ENCODE measurements at places on chromosomes 1 and 21.

DNA sequence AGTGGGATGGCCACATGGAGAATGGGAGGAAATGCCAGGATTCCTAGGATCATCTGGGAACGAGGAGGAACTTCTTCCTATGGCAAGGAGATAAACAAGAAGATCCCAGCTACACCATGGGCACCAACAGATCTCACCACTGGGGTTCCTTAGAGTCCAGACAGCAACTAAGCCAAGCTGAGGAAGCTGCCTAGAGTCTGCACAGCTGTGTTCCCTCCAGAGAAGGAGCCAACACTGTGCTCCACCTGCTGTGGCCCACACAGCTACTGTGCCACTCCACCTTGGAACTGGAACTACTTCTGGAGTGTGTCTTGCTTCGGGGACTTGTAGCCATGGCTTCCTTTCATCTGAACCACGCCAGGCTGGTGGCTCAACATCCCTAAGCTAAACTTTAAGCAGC, 6.0 kb downstream of the IFNAR1 start:
- DNase-seq, result no peak

DNA sequence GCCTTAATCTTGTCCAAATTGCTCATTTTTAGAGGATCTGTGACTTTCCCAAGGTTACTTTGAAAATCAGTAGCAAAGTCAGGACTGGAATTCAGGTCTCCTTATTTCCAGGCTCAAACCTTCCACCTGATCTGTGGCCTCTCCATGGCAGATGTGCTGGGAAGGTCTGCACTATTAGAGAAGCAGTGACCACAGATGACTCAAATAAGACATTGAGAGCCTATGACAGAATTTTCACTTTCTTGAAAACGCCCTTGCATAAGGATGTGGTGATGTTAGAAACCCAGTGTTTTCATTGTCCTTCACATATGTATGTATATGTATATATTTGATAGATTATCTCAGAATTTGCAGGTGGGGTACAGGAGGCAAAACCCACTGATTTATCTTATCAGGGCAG, 45.3 kb downstream of the TTC39A start:
- DNase-seq, result no peak

GRCh38 chr21:18155508-18156193, 89.0 kb upstream of the CHODL start:
- no peak for DNase-seq

- DNase-seq, result no peak
These were observed 32.7 kb upstream of the ENAH start for GRCh38 chr1:225685476-225686176.

- DNase-seq, result no peak
These were observed 209.9 kb downstream of the SDCCAG8 start for GRCh38 chr1:243465738-243466137.

DNA sequence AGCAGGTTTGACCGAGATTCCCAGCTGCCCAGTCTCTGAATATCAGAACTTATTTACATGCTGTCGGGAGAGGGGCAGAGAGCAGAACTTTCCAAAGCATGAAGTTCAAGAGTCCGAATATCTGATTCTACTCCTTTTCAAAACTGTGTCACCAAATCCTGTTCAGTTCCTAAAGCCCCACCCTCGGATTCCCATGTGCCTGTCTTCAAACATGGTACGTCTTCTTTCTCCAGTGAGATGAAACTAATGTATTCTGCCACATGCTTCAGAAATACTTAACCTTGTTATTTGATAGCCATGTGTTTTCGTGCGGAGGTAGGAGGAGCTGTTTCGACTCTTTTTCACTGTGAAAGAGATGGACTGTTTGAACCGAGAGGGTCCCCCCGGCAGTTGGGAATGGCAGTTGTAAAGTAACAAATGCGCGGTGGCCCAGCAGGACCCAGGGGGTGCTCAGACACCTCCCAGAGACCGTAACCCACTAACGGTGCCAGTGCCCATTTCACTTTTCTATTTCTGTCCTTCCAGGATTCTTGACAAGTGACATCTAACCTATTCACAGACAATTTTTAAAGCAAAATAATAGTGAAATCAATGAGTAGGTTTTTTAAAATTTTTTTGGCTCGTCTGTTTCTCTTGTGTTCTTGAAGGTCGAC, 67.2 kb downstream of the ZBTB18 start:
- no peak for DNase-seq

- no peak for DNase-seq
These were observed 1.8 kb downstream of the MAN1C1 start for GRCh38 chr1:25618433-25618808.

DNA sequence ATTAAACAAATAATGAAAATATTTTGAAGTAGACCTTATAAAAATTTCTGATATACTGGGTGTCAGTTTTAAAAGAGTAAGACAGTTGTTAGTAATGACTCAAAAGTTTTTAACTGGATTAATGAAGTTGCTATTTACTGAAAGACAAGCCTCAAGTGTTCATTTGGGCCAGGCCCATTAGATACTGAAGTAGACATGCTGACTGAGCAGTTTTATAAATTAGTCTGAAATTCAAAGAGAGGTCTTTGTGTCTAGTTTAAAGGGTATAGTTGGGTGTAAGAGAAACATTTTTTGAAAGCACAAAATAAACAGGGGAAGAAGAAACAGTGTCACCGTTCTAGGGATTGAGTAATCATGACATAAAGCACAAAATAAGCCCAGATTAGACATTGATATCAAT, 1577.2 kb downstream of the AMY1C start:
- no peak for DNase-seq

DNA sequence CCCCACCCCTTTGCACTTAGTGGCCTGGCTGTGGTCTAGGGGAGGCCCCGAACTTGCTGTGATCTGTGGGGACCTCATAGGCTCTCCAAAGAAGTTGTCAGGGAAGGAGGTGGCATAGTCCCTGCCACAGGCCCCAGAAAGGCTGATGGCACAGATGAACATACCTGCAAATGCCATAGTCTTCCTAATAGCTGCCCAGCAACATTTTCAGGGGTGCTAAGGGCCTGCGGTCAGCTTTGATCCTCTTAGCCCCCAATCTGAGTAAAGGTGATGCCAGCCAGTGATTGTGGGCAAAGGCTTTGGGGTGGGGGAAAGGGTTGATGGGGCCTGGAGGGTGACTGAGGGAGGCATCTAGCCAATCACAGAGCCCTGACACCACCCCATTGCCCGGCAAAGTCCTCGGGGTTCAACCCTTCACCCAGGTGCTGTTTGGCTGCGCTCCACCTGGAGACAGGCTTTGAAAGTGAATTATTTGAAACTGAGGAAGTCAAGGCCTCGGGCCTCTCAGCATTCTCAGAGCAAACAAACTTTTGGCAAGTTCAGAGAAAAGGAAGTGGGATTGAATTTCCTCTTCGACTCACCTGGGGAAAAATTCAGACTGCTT, 35.8 kb downstream of the PAX7 start:
- DNase-seq, result no peak

DNA sequence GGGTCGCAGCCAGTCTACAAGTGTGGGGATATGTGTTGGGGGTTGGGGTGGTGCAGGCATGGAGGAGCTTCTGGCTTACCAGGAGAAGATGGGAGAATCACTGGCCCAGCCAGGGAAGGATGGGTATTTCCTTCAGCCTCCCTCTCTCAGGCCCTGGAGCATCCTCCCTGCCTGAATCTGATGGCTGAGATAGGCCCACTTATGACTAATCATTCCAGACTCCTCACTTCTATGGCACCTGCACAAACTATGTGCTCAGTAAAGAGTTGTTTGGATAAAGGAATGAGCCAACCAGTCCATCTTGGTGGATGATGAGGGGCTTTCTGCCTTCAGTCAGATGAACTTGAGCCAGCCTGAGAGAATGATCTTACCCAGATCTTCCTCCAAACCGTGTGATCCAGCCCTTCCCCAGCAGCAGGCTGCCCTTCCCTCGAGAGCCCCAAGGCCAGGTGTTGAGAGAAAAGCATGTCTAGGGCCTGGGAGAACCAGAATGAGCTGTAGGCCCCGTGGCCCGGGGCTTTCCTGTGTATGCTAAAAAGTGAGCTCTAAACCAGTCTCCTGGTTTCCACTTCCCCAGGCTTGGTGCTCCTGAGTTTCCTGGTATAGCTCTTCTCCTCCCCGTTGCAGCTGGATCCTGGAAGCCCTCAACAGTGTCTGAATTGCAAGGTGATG, 1.3 kb downstream of the GPA33 start:
- no peak for DNase-seq

DNA sequence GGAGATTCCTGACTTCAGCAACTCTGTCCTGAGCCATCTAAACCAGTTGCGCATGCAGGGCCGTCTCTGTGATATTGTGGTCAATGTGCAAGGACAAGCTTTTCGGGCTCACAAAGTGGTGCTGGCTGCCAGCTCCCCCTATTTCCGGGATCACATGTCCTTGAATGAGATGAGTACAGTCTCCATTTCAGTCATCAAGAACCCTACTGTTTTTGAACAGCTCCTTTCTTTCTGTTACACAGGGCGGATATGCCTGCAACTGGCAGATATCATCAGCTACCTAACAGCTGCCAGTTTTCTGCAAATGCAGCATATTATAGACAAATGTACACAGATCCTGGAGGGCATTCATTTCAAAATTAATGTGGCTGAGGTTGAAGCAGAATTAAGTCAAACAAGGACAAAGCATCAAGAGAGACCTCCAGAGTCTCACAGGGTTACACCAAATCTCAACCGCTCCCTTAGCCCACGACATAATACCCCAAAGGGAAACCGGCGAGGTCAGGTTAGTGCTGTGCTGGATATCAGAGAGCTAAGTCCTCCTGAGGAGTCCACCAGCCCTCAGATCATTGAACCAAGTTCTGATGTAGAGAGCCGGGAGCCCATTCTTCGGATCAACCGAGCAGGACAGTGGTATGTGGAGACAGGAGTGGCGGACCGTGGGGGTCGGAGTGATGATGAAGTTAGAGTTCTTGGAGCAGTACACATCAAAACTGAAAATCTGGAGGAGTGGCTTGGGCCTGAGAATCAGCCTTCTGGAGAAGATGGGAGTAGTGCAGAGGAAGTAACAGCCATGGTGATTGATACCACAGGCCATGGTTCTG, 2.3 kb downstream of the ZBTB37 start:
- peak; percentile 57 for DNase-seq

DNA sequence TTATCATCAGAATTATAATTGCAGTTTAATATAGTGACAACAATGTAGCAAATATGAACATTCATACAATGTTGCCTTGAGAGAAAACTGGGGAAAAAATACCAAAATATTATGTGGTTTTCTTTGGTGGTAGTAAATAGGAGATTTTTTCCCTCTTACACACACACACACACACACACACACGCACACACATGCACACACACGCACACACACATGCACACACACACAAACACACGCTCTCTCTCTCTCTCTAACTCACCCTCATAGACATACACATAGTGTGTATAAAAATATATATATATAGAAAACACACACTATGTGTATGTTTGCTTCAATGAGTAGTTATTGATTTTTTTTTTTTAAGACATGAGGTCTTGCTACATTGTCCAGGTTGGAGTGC, 211.6 kb downstream of the HHAT start:
- DNase-seq, result no peak

- DNase-seq, result no peak
These were observed at the start of gene KIAA0319L for GRCh38 chr1:35557118-35557610. Gene KIAA0319L, minus strand, starts transcription at chr1:35557403. Its CDS starts 2,912 bp downstream, at chr1:35554491.

DNA sequence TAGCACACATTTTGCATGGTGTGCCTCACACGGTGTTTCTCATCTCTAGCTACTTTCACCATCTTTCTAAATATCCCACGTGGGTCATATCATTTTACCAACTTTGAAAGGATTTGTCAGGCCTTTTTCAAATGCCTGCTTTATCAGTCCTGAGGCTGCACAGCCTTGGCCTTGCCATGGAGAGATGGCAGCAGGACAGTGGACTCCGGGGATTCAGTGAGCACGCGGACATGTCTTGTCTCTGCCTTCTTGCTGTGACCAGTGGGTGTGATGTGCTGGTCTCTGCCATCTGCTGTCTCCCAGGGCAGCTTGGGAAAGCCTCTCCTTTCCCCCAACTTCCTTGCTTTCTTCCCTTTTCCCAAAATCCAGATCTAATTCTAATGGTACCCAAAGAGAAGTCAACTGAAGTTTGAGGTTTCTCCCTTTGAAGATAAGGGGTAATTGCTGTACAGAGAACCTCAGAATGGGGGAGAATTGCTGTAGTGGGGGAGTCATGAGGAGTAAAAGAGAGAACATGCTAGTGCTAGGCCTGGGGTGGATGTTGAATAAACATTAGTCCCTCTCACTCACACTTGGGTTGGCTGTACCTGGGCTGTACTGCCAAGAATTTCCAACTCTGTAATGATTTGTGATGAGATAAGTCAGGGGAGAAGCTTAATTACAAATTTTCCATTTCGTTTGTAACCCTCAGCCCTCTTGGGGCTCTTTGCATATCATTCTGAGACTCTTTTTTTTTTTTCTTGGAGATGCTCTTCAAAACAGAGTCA, 99.5 kb downstream of the GALNT2 start:
- DNase-seq, result no peak

DNA sequence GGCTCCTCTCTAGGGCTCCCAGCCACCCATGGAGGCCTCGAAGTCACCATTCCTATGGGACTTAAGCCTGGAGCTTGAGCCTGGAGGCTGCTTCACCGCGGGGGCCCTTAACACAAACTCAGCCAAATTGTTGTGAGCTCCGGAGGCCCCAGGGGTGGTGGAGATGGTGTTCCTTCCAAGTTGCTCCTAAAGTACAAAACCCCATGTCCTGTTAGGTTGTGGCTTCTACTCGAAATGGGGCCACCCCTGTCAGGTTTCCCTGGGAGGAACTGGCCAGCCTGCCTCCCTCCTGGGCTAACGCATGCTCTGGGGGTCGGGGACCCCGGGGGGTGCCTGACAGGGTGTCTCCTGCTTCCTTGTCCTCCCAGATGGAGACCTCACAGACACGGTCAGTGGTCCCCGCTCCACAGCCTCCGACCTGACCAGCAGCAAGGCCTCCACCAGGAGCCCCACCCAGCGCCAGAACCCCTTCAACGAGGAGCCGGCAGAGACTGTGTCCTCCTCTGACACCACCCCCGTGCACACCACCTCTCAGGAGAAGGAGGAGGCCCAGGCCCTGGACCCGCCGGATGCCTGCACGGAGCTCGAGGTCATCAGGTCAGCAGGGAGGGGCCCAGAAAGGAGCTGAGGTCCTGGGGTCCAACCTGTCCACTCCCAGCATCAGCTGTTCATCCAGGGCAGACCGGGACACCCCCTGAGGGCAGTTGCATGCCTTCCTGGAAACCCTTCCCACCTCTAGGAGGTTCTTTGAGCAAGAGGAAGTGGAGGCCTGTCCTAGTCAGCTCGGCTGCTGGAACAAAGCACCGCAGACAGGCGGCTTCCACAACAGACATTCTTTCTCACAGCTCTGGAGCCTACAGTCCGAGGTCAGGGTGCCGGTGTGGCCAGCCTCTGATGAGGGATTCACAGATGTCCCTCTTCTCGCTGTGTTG, 10.8 kb upstream of the SLC25A34 start:
- DNase-seq, result no peak

DNA sequence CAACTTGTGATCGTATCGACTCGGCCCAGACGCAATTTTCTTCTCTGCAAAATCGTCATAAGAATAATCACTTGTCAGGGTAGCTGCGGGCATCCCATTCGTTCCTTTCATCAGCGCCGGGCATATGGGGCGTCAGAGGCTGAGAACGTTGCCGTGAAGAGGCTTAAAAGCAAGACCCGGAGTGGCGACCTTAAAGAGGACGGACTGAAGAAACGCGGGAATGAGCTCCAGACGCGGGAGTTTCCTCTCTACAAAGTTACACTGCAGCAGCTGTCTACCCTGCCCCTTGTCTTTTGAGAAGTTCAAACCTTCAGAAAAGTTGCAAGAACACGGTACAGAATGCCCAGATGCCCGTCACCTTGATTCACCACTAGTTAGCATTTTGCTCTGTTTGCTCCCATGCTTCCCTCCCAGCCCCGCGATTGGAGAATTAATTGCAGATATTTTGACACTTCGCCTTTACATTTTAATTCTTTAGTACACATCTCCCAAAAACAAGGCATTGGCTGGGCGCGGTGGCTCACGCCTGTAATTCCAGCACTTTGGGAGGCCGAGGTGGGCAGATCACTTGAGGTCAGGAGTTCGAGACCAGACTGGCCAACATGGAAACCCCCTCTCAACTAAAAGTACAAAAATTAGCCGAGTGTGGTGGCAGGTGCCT, 967 bp downstream of the CENPS start:
- DNase-seq, result peak; percentile 38

All from activated CD8-positive, alpha-beta T cell treated with anti-CD3 and anti-CD28 coated beads for 36 hours (primary cell).